Activated naive CD8-positive, alpha-beta T cell treated with anti-CD3 and anti-CD28 coated beads for 36 hours (primary cell): ENCODE measurements at places on chromosomes 11 and 22. TPM values are rescaled to one million over a fixed set of nuclear protein-coding genes. Genes with fewer than 3 reads are reported as not detected.

DNA sequence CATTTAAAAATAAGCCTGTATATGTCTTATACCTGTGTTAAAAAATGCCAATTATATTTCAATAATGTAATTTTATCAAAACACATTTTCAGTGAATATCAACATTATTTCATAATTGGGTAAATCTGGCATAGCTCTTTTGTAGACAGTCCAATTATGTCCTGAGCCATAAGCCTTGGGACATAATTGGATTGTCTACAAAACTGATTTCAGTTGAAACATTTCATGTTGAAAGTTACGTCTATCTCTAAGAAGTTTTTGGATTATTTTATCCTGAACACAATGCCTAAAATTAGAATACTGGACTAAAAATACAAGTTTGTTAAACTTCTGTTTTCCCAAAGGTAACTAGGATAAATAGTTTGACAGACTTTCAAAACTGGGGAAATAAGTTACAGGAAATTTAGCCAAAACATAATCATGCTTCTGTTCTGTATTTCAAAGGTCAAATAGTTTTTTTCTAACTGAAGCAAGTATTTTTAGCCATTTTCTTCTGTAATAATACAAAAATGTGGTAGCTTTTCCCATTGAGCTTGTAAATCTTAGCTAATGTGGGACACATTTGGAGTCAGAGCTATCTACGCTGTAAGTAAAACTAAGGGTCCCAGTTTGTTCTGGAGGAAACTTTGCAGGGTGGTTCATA is 100.7 kb upstream of the BIRC3 start:
- DNase-seq: no peak

DNA sequence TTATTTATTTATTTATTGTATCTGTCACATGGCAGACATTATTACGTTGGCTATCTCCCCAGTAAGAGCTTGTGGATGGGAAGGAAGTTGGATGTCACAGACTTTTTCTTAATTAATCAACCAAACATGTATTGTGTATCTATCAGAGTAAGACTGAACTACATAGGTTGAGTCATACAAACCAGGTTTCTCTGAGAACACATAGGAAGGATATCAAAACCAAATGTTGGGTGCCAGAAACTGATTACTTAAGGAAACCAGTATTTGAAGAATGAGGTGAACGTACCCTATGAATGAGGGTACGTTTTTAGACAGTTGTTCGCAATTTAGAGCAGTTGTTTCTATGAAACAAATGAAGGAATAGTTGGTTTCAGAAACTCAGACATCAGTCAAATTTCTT is 136.4 kb downstream of the SLC17A6 start:
- DNase-seq: no peak

Gene SORL1
- 47.5 TPM for total RNA-seq

DNA sequence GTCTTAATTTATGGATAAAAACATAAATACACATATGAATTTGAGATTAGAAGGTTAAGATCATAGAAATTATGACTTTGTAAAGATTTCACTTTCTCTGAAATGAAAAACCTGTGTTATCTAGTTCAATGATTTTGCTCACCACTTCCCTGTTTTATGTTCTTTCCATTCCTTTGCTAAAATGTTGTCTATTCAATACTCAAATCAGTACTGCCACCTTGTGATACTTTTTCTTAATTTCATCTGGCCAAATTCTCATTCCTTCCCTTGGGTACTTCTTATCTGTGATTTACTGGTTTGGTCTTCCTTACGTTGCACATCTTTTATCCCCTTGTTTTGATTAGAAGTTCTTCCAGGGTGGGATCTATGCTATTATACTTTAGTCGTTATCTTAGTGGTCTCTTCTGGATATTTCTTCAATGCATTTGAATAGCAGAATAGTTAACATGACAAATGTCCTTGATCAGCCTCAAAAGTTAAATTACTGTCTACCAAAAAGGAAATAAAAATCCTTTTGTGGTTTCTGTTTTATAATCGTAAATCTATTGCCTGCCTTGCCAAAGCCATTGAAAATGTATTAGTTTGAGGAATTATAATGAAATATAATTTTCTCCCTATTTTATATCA is 197.0 kb downstream of the PGR start:
- no peak for DNase-seq

Gene MOGAT2
- total RNA-seq: not detected
